ENCODE measurements at places on chromosomes 7 and 10.

- no peak for DNase-seq
These were observed 7.6 kb downstream of the WDR86 start for GRCh38 chr7:151402029-151402835.

- no peak for DNase-seq
These were observed 50.2 kb downstream of the COL17A1 start for GRCh38 chr10:104035194-104036068.

GRCh38 chr7:91135703-91136430 lies 128.4 kb upstream of the FZD1 start:
- DNase-seq = no peak

DNA sequence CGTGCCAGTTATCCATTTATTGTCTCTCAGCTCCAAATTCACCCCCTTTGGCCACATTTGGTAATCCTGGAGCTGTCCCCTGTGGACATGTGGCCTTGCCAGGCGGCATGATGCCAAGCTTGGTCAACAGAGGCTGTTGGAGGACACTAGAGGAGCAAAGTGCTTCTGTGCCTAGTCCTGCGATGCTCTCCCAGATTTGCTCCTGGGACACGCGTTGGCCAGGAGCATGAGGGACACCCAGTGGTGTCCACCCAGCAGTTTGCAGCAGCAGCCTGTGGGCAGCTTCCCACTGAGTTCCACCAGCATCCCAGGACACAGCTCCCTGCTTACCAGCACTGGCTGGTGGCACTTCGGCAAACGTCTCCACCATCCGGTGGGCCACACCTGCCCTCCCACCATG lies 55.5 kb upstream of the STEAP1B start:
- DNase-seq = no peak

GRCh38 chr7:157352516-157352915 lies 15.7 kb downstream of the DNAJB6 start:
- DNase-seq = no peak

DNA sequence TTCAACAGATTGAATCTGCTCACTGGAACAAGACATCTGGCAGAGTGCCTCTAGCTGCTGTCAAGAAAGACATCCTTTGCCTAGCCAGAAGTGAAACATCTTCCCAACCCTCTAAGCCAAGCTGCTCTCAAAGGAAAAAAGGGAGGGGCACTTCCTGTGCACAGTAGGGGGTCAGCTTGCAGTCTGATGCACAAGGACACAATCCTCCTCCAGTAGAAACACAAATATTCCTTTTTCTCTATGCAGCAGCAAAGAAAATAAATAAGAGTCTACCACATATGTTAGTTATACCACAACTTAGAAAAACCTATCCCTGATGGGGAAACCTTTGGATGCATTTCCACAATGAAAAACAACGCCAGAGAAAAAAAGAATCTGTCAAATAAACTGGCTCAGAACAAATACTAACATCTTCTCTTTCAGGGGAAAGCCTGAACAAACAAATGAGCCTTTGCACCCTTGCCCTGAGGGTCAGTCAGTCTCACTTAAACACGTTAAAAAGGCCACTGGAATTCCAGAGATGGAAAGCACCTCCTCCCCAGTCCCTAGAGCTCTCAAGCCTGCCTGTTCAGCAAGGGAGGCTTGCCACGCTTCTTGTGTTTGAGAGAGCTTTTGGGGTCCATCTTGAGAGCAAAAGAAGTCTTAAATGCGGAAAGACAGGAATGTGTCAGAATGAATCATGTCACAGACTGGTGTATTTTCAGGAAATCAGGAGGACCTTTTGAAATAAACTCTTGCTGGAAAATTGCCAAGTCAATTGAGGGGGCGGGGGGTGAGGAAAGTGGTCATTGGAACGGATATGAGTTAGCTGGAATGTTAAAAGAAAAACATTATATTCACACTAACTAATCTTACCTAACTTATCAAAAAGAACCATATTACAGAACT lies 7.5 kb downstream of the LAMB1 start:
- no peak for DNase-seq

DNA sequence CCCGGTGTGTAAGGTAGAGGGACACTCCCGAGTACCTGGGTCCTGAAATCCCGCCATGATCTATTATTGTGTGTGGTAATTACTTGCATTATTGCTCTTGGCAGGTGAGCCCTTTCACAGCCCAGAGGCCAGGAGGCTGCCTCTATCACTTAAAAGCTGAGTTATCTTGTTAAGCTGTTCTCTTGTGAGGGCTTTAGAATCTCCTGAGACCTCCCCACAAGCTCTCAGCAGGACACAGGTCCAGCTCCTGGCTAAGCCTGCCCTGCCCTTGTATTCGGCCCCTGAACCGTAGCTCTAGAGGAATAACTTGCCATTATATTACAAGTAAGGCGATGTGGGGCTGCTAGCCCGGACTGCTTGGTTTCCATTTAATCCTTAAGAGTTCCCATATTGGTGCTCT lies 13.9 kb downstream of the SND1 start:
- DNase-seq = no peak

- no peak for DNase-seq
These were observed 43.1 kb upstream of the TCF7L2 start for GRCh38 chr10:112906945-112907344.

- no peak for DNase-seq
These were observed 83.6 kb downstream of the RNF216 start for GRCh38 chr7:5697754-5698424.

- DNase-seq = no peak
These were observed 26.2 kb downstream of the CCSER2 start for GRCh38 chr10:84354623-84355022.

- DNase-seq = no peak
These were observed 821.3 kb downstream of the LRMDA start for GRCh38 chr10:76252733-76253132.

DNA sequence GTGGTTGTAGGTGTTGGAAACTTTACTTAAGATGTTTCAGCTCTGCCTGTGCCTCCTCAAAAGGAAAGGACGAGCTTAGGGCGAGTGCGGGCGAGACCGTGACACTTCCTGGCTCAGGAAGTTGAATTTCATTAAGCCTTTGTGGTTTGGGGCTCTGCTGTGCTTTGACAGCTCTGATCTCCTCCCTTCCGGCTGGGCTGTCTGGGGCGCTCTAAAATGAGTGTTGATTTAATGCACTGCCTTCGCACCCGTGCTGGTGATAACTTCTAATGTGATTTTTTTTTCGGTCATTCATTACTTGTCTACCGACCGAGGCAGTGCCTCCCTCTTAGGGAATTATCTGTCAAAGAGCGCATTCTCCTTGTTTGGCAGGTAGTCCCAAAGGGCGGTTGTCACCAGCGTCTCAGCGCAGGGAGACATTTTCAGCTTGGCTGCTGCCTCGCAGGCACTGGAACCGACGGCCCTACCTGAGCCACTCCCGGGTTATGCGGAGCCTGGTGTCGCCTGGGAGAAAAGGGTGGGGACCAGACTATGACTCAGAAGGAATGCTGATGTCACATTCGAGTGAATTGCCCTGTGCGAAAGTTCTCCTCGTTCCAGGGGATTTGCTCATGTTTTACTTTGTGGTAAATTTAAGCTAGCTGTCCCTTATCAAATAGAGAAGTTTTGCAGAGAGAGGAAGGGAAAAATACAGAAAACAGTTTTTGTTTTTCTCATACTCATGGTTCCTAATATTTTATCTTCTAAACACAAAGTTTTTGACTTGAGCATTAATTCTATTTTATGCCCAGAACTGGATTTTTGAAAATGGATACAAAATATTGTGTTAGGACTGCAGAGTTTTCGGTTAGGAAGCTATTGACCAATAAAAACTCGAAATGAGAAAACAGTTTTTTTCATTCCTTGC lies 920 bp downstream of the TES start:
- peak; percentile 42 for DNase-seq
